Muscle of back (tissue), 13 donors: ENCODE measurements at places on chromosomes 6 and 20. TPM values are rescaled to one million over a fixed set of nuclear protein-coding genes. Genes with fewer than 3 reads are reported as not detected.

- DNase-seq, result no peak
Observed at GRCh38 chr6:147108259-147108910, 95.8 kb upstream of the STXBP5 start.

GRCh38 chr6:36329798-36330291 lies 6.8 kb downstream of the BNIP5 start:
- DNase-seq, result no peak

- no peak for DNase-seq
Observed at GRCh38 chr6:110939429-110940200, 18.9 kb upstream of the GTF3C6 start.

GRCh38 chr6:41028561-41029412 lies 10.2 kb downstream of the UNC5CL start:
- DNase-seq, result no peak

DNA sequence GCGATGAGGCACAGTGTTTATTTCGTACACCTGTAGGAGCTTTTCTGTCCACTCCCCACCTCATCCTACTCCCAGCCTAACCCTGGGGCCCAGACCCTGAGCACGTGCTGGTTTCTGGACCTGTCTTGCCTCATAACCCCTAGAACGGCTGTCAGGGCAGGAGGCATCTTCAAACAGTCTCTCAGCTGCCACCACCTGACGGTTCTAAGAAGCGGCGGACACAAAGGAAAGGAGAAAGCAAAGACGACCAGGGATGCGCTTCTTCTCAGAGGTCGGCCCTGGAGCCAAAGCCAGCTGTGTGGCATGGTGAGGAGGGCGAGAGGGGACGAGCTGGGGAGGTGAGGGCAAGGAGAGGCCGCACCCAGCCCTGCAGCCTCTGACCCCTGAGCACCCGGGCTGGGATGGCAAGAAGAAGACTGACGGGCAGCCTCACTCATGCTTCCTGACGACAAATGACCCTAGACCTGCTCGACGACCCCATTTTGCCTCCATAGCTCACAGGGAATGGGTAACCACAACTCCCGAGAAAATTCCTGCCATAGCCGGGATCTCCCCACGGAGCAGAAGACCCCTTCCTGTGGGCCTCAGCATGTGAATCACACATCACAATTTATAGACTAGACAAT lies 62.1 kb downstream of the WDR27 start:
- peak; percentile 41 for DNase-seq

GRCh38 chr6:70956191-70956450 lies 739 bp downstream of the B3GAT2 start:
- DNase-seq, result no peak

DNA sequence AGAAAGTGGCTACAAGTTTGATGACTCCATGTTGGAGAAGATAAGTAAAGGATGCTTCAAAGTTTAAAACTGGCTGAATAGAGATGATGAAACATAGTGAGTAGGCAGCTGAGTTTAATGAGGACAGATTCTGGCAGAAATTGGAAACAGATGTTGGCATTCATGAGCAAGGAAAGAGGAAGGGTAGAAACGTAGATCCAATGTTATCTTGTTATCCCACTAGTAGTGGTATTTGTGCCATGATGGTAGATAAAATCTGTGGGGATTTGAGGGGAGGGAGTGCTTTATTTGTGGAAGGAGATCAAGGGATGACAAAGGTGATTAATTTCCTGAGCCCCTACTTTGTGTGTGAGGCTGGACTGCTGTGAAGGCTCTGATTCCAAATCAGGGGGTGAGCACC lies 69.5 kb downstream of the MRAP2 start:
- DNase-seq, result no peak

DNA sequence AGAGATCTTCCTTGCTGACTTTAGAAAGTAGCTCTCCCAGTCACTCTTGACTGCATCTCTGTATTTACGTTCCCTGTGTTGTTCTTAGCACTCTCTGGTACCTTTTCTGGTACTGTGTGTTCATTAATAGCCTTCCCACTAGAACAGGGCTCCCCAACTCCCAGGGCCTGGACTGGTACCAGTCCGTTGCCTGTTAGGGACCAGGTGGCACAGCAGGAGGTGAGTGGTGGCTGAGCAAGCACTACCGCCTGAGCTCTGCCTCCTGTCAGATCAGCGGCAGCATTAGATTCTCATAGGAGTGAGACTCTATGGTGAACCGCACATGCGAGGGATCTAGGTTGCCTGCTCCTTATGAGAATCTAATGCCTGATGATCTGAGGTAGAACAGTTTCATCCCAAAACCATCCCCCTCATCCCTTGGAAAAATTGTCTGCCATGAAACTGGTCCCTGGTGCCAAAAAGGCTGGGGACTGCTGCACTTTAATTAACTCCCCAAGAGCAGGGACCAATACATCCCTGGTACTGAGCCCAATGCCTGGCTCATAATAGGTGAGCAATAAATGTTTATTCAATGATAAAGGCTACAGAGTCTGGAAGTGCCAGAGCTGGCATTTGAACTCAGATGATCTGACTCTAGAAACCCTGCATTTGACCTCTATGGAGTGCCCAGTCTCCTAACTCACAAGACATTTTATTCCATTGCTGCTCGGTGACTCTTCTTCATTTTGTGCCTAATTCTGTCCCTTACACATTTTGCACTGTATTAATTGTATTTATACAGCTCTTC lies 11.0 kb downstream of the UTRN start:
- DNase-seq, result no peak

DNA sequence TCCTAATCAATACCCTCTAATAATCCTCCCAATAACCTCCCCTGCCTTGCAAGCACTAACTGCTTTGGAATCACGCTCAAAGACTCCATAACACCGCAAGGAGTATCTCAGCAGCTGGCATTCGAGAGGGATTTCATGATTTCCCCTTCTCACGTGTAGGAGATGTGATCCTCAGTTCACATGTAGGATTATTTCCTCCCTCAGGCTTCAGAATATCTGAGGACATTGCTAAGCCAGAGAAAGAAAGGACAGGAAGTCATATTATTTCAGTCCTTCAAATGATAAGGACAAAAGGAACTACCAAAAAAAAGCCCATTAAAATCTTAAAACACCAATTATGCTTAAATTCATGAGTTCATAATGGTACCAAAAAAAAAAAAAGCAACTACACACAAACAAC lies 122.9 kb downstream of the NFATC2 start:
- DNase-seq, result no peak

DNA sequence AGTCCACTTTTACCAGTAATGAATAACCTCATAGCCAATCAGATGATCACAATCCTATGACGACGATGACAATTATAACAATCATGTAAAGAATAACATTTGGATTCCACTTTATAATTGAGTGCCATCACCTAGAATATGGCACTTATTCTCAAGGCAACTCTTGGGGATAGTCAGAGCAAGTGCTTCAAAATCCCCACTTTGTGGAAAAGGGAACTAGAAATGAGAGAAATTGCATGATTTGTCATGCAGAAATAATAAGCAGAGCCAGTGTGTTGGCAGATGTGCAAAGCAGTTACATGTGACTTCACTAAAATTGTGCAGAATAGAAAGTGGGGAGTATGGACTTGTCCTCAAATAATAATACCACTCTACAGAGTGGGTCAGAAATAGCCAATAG lies 41.3 kb downstream of the FRK start:
- DNase-seq, result no peak

GRCh38 chr6:111795558-111795957 lies 77.7 kb downstream of the FYN start:
- no peak for DNase-seq

DNA sequence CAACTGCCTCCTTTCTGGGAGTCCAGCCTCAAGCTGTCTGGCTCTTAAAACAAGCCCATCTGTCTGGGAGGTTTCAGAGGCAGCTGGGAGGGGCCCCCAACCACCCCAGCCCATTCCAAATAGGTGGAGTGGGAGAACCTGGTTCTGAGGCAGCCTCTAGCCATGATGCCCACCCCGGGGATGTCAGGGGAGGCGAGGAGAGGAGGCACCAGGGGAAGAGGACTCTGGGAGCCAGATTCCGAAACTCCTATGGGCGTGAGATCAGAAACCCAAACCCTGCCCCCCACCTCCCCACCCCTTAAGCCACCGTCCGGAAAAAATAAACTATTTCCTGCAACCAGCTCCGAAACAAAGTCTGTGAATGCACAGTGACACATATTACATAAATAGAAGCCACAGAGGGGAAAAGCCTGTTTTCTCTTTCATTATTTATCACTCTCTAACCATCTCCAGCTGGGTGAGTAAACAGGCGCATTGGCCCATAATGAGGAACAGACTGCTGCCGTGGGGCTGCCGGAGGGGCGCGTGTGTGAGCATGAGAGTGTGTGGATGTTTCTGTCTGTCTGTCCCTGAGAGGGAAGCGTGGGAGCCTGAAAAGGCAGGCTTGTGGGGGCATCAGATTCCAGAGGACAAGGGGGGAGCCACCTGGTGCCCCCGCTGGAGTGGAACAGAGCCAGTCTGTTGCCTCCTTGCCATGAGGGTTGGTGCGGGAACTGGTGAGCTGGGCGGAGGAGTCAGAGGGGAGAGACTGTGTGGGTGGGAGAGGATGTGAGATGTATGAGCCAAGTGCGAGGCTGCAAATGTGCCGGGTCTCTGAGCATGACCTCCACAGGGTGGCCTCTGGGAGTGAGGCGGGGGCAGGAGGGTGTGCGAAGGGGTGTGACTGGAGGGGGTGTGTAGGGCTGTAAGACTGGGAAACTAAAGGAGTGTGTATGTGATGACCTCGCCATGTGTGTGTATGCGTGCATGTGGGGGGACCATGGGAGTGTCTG lies 14.3 kb upstream of the FOXP4 start:
- peak; percentile 45 for DNase-seq

GRCh38 chr6:4903751-4904370 lies 100.0 kb downstream of the RPP40 start:
- DNase-seq, result no peak

Gene EDN3
- polyA plus RNA-seq, result 27.0 TPM

- DNase-seq, result no peak
Observed at GRCh38 chr20:51811042-51811355, 8.7 kb upstream of the SALL4 start.

GRCh38 chr20:62104791-62105345 lies 17.4 kb upstream of the LSM14B start:
- peak; percentile 27 for DNase-seq

- DNase-seq, result no peak
Observed at GRCh38 chr6:110980227-110980626, 1.6 kb upstream of the RPF2 start.

- no peak for DNase-seq
Observed at GRCh38 chr6:100455230-100456124, 9.2 kb downstream of the SIM1 start.

DNA sequence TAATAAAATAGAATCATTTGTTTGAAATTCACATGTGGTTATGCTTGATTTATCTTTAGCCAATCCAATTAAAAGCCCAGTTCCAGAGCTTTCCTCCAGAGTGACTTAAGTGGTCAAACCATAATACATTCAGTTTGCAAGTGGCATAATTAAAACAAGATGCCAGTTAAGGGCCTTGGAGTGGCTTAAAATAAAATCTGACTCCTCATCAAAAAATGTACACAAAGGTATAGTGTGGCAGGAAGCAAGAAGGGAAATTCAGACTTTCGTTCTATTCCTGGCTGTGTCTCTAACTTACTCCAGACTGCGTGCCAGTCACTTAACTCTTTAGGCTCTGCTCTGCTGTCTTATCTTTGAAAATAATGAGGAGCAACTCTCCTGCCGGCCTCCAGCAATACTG lies 251.3 kb upstream of the PRND start:
- peak; percentile 71 for DNase-seq

DNA sequence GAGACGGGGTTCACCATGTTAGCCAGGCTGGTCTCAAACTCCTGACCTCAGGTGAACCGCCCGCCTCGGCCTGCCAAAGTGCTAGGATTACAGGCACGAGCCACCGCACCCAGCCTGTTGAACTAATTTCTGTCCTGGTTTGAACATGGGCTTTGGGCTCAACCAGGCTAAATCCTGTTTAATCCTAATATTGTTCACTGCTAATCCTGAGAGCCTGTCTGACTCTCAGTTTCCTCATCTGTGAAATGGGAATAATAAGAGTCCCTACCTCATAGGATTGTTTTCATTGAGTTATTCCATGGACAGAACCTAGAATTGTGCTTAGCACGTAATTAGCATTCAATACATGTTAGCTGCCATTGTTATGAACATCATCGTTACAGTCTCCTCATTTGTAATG lies 17.4 kb downstream of the TM9SF4 start:
- DNase-seq, result no peak

DNA sequence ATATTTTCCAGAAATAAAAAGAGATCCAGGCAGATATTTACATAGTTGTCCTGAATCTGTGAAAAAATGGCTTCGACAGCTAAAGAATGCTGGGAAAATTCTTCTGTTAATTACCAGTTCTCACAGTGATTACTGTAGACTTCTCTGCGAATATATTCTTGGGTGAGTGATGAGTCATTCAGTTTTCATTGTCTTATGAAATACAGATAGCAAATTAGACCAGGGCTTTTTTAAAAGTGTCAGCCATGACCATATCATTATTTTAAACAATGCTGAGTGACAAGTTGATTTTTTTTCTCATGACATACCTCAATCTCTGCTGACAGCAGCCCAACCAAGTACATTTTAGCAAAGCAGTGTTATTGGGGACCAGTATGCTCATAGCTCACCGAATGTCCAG lies 32.8 kb downstream of the TSPYL4 start:
- no peak for DNase-seq

DNA sequence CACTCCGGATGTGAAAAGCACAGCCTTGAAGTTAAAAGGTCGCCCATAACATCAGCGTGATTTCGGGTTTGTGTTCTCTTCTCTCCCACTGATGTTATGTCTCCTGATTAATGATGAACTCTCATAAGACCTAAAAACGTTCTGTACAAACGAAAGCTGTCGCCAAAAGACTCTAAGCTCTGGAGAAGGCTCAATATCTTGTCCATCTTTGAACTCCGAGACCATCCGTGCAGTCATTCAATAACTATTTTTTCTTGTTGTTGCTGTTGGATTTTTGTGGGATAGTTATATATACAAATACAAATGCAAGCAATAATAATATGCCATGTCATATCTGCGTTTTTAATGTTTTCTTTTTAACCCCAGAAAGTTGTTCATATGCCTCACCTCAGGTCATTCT lies 291.8 kb upstream of the MARCKS start:
- no peak for DNase-seq

DNA sequence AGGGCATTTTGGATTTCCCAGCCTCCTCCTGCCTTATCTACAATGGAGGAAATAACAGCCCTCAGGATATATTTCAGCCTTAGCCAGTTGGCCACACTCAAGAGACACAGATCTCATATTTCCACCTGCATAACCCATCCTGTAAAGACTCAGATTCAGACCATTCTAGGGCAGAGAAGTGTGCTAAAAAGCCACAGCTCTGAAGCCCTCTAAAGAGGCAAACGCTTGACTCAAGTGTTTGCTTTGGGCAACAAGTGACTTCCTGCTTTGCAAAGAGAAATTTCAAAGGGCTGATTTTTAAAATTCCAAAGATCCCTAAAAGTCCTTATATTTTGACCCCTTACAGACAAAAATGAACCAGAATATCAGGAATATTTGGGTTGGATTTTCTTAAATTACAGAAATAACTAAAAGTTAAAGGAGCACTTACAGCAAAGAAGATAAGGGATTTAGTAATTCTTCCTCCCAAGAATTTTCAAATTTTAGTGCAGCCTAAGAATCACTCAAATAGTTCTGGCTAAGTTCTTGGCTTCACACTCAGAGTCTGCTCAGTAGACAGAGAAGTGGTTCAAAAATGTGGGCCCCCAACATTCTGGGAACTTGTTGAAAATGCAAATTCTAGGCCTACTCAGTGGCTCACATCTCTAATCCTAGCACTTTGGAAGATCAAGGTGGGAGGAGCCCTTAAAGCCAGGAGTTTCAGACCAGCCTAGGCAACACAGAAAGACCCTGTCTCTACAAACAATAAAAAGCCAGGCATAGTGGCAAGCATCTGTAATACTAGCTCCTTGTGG lies 18.9 kb upstream of the ADGRF5 start:
- no peak for DNase-seq
